Vagina (tissue), 2 donors: ENCODE measurements at places on chromosomes 1 and 21.
A peak's percentile ranks its signal among the peaks of the same experiment; 100 is the strongest.

DNA sequence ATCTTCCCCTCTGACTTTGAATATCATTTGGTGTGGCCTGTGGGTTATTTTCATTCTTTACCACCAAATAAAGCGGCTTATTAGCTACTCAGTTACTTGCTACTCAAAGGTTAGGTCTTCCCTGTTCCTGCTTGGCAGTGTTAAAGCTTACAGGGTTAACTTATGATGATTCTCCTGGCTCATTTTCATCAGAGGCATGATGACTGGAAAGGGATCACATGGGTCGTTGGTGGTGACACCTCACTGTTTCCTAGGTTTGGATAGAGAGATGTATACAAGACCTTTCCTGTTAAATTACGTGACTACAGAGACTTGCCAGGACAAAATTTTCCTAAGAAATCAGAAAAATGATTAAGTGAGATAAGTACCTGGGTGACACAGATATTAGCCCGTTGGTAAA lies 27.4 kb downstream of the MRPS6 start:
- DNase-seq: no peak
- H3K4me1 ChIP-seq: peaks cover 24% of the 10 kb centered on the region
- no peak overlapping the region for H3K27ac ChIP-seq
- H3K27me3 ChIP-seq: no peaks in the 10 kb centered on the region
- H3K36me3 ChIP-seq: peaks cover 5% of the 10 kb centered on the region
- no peak overlapping the region for H3K4me3 ChIP-seq

DNA sequence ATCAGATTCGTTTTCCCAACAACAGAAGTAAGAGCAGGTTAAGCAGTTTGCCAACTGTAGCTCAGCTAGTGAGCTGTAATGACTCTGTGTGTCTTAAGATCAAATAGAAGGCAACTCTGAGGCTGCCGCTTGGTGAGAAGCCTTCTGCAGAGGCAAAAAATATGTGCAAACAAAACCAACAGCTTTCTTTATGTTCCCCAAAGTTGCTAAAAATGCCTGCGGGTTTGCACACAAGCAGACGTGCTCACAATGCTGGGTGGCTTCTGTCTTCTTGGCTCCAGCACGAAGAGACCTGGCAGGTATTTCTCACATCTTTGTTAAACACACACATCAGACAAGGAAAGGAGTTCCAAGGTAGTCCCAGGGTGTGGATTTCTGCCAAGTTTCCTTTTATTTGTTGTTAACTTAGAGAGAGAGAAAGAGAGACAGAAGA lies 158.9 kb upstream of the JUN start:
- no peak overlapping the region for H3K27ac ChIP-seq
- H3K36me3 ChIP-seq: no peaks in the 10 kb centered on the region
- DNase-seq: no peak

- no peaks in the 10 kb centered on the region for H3K36me3 ChIP-seq
- H3K27ac ChIP-seq: no peak overlapping the region
- no peak overlapping the region for H3K4me3 ChIP-seq
- H3K27me3 ChIP-seq: no peaks in the 10 kb centered on the region
Observed at GRCh38 chr21:17763288-17764037, 55.7 kb downstream of the C21orf91 start.

GRCh38 chr1:6212193-6212959 lies 6.5 kb downstream of the RNF207 start:
- H3K36me3 ChIP-seq: no peaks in the 10 kb centered on the region
- no peak overlapping the region for H3K27ac ChIP-seq
- no peak for DNase-seq
- H3K4me1 ChIP-seq: peaks cover 21% of the 10 kb centered on the region
- no peak overlapping the region for H3K4me3 ChIP-seq

DNA sequence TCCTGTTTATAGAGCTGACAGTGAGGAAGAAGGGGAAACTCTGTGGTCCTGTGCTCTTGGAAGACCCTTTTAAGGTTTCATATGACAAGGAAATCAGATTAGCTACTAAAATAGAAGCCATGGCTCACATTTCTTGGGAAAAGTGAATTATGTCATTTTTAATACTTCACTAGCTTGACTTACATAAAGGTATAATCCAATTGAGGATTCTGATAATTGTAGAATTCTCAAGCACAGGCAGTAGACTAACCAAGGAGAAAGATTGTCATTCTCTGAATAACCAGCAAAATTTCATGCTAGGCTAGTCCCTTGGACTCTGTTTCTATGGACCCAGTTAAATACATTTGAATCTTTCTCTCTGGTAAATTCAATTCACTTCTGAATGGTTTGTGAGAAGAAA lies 613.0 kb upstream of the BEND5 start:
- no peak for DNase-seq
- H3K27ac ChIP-seq: no peak overlapping the region

- H3K36me3 ChIP-seq: no peaks in the 10 kb centered on the region
- no peak overlapping the region for H3K27ac ChIP-seq
- H3K4me1 ChIP-seq: peaks cover 6% of the 10 kb centered on the region
- no peak overlapping the region for H3K4me3 ChIP-seq
- no peak for DNase-seq
Observed at GRCh38 chr1:218298398-218298797, 13.3 kb downstream of the RRP15 start.

DNA sequence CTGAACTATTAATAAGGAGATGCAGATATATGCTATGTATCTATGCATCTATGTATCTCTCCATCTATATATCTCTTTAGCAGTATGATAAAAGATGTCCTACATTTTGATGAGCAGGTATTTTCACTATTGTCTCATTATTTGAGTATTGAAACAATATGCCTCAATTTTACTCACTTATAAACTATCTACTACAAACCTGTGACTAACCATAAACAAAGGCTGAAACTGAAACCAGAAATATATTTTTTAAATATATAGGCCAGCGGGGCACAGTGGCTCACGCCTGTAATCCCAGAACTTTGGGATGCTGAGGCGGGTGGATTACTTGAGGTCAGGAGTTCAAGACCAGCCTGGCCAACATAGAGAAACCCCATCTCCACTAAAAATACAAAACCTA lies 22.0 kb downstream of the EIF4G3 start:
- no peak overlapping the region for H3K27ac ChIP-seq
- no peaks in the 10 kb centered on the region for H3K36me3 ChIP-seq
- H3K27me3 ChIP-seq: no peaks in the 10 kb centered on the region
- H3K4me1 ChIP-seq: peaks cover 15% of the 10 kb centered on the region
- no peak overlapping the region for H3K4me3 ChIP-seq

DNA sequence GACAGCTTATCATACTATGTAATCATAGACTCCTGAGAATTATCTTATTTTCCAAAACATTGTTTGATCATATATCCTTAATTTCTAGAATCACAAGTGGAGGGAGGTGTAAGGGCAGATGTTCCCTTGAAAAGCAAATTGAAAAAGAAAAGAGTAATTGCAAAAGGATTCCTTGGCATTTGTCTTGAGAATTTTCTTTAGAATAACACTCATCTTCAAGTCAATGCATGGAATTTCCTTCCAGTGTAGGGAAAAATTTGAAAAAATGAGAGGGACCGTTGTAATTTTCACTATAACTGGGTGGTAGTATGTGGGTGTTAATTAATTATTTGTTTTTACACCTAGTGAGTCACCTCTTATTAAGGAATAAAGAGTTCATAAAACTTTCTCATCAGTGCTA lies 724.6 kb upstream of the ADAMTS5 start:
- no peak overlapping the region for H3K4me3 ChIP-seq
- H3K4me1 ChIP-seq: no peaks in the 10 kb centered on the region
- H3K27me3 ChIP-seq: no peaks in the 10 kb centered on the region
- no peak for DNase-seq
- H3K27ac ChIP-seq: no peak overlapping the region
- no peaks in the 10 kb centered on the region for H3K36me3 ChIP-seq

- H3K27me3 ChIP-seq: no peaks in the 10 kb centered on the region
- no peak overlapping the region for H3K4me3 ChIP-seq
- no peaks in the 10 kb centered on the region for H3K4me1 ChIP-seq
- no peak for DNase-seq
Observed at GRCh38 chr1:50822035-50822776, 137.9 kb downstream of the FAF1 start.

- peak overlapping the region; percentile 91 for H3K27ac ChIP-seq
- H3K27me3 ChIP-seq: no peaks in the 10 kb centered on the region
- H3K4me1 ChIP-seq: peaks cover 56% of the 10 kb centered on the region
Observed at GRCh38 chr1:203555076-203555475, 61.1 kb downstream of the OPTC start.

DNA sequence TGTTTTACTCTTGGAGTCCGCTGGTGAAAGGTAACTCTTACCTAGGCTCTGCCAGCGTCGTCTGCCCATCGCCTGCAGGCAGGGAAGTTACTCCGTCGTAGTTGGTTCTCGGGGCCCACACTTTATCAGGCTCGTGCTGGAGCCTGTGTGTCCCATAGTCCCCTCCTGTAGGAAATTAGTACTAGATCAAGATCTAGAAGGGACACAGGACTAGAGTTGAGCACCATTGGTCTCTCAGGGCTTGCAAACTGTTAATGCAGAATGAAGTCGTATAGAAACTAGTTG lies 940 bp downstream of the SRRM1 start:
- H3K4me3 ChIP-seq: peak overlapping the region; percentile 98
- peak overlapping the region; percentile 100 for H3K27ac ChIP-seq

GRCh38 chr1:219138747-219139146 lies 34.9 kb upstream of the LYPLAL1 start:
- H3K27me3 ChIP-seq: no peaks in the 10 kb centered on the region
- no peak for DNase-seq
- H3K36me3 ChIP-seq: no peaks in the 10 kb centered on the region
- H3K4me3 ChIP-seq: no peak overlapping the region
- H3K4me1 ChIP-seq: peaks cover 7% of the 10 kb centered on the region
- no peak overlapping the region for H3K27ac ChIP-seq

DNA sequence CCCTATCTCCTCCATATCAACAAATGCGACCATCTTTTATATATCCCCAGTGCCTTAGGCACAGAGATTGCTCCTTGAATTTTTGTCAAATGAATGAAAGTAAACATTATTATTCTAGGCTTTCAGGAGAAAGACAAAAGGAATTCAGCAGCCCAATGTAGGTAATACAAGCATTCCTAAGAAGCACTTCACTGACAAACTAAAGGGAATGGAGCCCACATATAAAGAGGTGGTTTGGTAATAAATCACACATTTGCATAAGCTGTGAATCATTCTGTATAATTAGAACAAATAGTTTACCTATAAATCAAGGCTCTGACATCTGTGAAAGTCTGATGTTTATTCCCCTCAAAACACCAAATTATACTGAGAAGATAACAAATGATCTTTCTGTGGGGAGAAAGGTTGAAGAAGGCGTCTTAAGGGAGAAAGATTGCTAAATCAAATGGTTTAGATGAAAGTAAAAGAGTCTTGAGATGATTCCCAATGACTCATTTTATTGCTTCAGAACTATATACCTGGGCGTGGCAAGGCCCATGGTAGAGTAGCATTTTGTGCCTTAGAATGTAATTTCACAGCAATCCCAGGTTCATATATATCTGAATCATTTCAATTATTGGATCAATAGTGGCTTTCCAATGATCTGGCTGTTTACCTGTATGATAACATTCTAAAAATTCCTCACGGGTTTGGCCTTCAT lies 558.1 kb downstream of the AGBL4 start:
- no peaks in the 10 kb centered on the region for H3K27me3 ChIP-seq
- H3K4me3 ChIP-seq: no peak overlapping the region
- no peaks in the 10 kb centered on the region for H3K36me3 ChIP-seq
- H3K27ac ChIP-seq: no peak overlapping the region
